ENCODE measurements at places on chromosomes 4 and X.

GRCh38 chr4:108013955-108014354, 24.3 kb downstream of the HADH start:
- no peak for DNase-seq

DNA sequence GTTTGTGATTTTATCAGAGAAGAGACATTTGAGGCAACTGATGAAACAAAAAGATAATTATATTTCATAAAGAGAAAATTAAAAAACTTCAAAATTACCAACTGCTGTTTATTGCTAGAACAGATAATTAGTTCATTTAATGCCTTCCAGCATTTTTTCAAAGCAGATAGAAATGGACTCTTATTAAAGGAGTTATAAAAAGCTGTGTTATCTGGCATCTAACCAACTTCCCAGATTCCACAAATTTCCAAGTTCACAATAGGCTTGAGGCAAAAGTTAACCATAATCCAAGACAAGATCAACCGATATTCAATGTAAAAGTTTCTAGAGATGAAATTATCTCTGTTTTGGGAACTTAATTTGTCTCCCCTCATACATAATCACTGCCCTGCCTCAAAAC, 152.4 kb downstream of the TSPAN5 start:
- no peak for DNase-seq

GRCh38 chr4:80202741-80203553, 5.6 kb downstream of the PRDM8 start:
- peak; percentile 16 for DNase-seq

GRCh38 chrX:48789366-48790220, 3.2 kb downstream of the GATA1 start:
- no peak for DNase-seq

- no peak for DNase-seq
Observed at GRCh38 chr4:2866891-2867290, 23.2 kb downstream of the ADD1 start.

Measured in small intestine (tissue), 16 donors.